Stimulated activated CD8-positive, alpha-beta memory T cell treated with anti-CD3 and anti-CD28 coated beads, Interleukin-2, amount 100 ng/mL, for 1 hour (primary cell): ENCODE measurements at places on chromosomes 5 and 9.

- DNase-seq: no peak
Measured at GRCh38 chr5:89604342-89604741, 721.4 kb upstream of the MEF2C start.

- DNase-seq: no peak
Measured at GRCh38 chr9:99563364-99563763, 258.3 kb upstream of the NR4A3 start.

- no peak for DNase-seq
Measured at GRCh38 chr5:58450018-58450417, 9.9 kb downstream of the PLK2 start.

- no peak for DNase-seq
Measured at GRCh38 chr5:65987982-65988381, 61.6 kb downstream of the ERBIN start.

DNA sequence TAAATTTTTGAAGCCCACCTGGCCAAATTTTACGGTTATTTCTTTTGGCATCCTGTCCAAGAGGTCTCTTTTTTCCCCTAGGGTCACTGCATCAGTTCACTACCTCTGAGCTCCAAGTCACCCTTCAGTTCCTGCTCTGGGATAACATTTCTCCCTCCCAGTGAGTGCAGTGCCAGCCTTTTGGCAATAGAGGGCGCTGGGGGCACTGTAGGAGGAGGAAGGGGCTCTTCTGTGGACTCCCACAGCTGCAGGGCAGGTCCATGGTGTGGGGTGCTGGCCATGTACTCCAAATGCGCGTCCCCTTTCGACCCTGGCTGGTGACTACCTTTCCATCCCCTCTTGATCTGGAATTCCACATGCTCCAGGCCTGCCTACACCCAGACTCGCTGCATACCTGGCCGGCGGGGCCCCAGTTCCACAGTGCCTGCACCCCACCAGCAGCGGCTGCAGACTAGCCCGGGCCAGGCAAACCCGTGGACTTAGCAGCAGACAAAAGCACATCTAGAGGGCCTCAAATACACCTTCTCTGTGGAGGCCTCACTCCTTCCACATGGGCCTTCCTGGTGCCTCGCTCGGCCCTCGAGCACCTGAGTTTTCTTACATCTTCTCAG, 20.3 kb upstream of the NINJ1 start:
- no peak for DNase-seq

GRCh38 chr9:104748359-104749031, 1.0 kb downstream of the NIPSNAP3A start:
- DNase-seq: no peak

DNA sequence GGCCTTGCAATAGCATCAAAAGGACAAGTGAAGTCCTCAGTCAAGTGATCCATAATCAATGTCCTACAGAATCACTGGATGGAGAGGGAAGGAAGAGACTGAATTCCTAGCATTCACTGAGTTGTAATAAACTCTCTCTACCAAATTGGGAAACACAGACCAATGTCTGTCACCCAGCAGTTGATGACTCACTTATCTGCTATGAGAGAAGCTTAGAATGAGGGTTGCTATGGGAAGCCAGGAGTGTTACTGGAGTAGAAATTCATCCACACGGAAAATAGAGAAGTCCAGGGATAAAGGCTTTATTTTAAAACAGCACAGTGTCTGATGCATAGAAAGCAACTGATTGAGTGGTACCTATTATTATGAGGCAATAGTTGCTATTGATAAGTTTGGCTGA, 407.4 kb downstream of the BRINP1 start:
- DNase-seq: no peak

DNA sequence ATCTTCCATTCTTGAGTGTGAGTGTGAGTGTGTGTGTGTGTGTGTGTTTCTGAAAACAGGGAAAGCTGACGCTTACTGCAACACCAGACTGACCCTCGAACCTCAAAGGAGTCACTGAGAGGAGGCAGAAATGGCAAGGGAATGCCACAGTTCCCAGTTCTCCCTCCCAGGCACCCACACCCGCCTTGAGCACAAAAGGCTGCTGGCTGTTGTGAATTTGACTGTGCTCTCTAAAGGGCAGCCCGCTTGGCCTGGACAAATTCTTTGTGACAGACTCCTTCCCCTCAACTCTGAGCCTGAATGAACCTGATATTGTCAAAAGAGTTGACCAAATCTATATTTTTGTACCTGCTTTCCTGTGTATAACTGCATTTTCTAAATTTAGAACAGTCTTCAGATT, 245.7 kb upstream of the IRX2 start:
- DNase-seq: no peak

- DNase-seq: no peak
Measured at GRCh38 chr9:36779582-36779981, 206.9 kb downstream of the MELK start.

- DNase-seq: no peak
Measured at GRCh38 chr9:65458992-65459391, 174.0 kb upstream of the FOXD4L5 start.

- no peak for DNase-seq
Measured at GRCh38 chr9:135038331-135038730, 49.1 kb upstream of the OLFM1 start.

- DNase-seq: no peak
Measured at GRCh38 chr9:7129391-7129790, 371.6 kb downstream of the KDM4C start.

DNA sequence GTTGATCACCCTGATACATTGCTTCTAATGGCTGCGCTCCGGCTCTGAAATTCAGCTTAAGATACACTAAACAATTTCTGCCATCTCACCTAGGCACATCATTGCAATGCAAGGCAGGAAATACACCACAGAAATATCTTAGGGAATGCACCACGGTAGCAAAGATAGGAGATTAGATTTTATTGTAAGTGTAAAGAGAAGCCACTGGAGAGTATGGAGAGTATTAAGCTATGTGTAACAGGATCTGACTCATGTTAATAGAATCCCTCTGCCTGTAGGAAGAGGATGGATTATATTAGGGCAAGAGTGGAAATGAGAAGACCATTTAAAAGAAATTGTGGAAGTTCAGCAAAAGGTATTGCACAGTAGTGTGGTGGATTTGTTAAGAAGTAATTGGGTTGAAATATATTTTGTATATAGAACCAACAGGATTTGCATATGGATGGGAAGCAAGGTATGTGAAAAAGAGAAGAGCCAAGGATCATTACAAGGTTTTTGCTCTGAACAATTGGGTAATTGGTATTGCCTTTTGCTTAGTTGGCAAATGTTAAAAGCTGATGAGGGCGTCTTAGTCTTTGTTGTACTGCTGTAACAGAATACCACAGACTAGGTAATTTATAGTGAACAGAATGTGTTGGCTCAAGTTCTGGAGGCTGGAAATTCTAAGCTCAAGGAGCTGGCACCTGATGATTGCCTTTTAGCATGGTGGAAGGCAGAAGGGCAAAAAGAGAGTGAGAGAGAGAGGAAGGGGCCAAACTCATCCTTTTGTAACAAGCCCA, 636.1 kb downstream of the PSAT1 start:
- no peak for DNase-seq

- no peak for DNase-seq
Measured at GRCh38 chr5:128109138-128109537, 25.6 kb downstream of the SLC12A2 start.

GRCh38 chr9:89716559-89716958, 111.7 kb downstream of the GADD45G start:
- DNase-seq: no peak

GRCh38 chr5:125065741-125066140, 319.3 kb upstream of the ZNF608 start:
- no peak for DNase-seq

DNA sequence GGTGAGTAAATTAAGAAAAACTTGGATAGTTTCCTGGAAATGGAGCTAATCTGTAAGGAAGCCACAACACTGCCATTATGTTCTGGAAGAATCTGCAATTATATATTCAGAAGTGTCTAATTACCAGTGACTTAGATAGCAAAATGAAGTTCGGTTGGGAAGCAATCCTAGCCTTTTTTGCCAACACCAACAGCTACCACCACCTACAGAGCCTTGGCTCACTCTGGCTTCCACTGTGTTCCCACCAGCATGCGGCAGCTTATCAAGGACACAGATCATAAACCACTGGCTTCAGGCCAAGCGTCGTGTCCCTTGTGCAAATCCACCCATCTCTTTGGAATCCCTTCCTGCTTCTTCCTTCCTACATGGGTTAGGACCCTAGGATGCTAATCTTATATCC, 118.0 kb upstream of the PCA3 start:
- no peak for DNase-seq

DNA sequence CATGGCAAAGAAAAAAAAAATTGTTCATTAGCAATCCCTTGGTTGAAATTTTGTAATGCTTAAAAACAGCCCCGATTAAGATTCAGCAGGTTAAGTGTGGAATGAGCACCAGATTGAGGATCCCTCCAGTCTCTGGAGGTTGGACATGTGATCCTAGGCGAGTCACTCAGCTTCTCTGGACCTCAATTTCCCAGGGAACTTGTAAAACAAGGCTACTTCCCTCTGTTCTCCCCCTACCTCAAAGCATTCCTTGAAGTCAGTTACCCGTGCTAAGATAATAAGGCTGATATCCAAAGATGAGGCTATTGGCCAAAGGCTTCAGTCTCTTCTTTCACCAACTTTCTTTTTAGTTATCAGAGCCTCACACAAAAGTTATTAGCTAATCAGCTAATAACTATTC, 2.9 kb downstream of the KLHL3 start:
- DNase-seq: no peak

DNA sequence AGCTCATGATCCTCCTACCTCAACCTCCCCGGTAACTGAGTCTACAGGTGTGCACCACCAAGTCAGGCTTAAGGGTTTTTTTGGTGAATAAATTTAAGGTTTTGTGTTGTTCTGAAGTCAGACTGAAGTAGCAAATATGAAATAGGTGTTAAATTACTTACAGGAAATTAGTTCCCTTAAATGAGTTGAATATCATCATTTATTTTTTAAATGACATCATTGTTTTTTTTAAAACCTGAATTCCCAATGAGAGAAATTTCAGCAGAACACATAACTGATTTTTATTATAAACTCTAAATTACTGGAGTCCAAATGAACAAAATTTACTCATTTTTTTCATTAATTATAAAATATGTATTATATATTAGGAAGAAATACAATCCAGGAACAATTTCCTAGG, 33.0 kb upstream of the NRG2 start:
- DNase-seq: no peak

DNA sequence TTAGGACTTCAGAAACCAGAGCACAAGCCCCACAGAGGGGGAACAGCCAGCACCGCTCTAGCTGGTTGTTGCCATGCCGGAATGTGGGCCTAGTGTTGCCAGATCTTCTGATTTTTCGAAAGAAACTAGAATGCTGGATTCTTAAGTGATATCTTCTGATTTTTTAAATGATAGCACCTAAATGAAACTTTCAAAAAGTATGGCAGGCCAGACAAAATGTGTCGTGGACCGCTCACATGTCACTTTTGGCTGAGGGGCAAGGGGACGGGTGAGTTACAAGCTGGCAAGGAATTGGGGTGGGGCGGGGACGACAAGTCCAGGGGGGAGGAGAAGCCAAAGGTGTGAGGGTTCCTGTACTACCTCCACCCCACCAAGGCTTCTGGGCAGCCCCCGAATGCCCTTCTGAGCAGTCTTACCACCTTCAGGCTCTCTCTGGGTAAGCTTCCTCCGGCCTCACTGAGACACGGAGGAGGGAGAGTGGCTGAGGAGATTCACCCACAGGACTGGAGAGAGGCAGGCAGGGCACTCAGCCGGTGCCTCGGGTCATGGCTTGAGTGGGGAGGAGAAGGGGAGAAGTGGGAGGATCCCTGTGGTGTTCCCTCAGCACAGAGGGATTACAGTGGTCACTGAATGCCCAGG, 10.3 kb downstream of the B4GALT7 start:
- DNase-seq: no peak

DNA sequence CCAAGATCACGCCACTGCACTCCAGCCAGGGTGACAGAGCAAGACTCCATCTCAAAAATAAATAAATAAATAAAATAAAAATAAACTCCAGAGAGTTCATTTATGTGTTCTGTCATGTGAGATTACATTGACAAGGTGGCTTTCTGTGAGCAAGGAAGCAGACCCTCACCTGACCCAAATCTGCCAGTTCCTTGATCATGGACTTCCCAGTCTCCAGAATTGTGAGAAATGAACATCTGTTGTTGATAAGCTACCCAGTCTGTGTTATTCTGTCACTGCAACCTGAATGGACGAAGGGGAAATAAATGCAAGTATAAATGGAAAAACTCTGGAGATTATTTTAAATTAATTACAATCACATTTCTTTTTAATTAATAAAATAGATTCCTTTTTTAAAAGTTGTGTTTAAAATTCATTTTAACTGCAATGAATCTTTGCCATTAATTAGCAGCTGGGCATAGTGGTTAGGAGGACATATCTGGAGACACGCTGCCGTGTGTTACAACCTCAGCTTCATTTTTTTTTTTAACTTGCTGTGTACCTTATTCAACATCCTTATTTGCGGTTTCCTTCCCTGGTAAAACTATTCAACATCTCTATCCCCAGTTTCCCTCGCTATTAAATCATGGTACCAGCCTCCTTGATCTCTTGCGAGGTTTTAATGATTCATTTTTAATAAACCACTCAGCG, 376.4 kb downstream of the CHSY3 start:
- DNase-seq: no peak

GRCh38 chr9:93541005-93541404, 35.4 kb upstream of the PHF2 start:
- no peak for DNase-seq

DNA sequence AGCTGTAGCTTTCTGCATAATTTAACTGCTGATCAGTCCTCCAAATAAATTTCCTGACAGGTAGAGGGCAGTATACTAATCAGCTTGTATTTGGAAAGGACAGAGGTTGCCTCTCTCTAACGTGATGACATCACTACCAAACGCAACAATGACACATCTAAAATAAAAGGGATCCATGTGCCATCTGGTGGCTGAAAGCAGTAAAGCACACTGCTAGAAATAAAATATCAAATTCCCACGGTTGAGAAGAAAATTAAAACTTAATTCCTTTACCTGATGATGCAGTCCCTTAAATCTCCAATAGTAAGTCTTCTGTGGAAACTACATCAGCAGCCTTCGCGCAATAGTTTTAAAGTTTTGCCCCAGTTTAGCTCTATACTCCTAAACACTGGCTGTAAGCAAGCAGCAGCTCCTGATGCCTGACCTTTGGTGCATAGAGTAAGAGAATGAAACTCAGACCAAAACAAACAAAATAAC, 54.5 kb downstream of the DIAPH1 start:
- peak; percentile 21 for DNase-seq

- DNase-seq: no peak
Measured at GRCh38 chr5:133130387-133131118, 78.7 kb downstream of the HSPA4 start.

- no peak for DNase-seq
Measured at GRCh38 chr5:65483546-65484346, 2.0 kb upstream of the ADAMTS6 start.
